Anterior cingulate cortex (tissue), 58 donors: ENCODE measurements at places on chromosomes 3 and 15.
A peak's percentile ranks its signal among the peaks of the same experiment; 100 is the strongest.

- no peak for DNase-seq
Measured at GRCh38 chr3:133948131-133948810, 52.6 kb upstream of the RAB6B start.

DNA sequence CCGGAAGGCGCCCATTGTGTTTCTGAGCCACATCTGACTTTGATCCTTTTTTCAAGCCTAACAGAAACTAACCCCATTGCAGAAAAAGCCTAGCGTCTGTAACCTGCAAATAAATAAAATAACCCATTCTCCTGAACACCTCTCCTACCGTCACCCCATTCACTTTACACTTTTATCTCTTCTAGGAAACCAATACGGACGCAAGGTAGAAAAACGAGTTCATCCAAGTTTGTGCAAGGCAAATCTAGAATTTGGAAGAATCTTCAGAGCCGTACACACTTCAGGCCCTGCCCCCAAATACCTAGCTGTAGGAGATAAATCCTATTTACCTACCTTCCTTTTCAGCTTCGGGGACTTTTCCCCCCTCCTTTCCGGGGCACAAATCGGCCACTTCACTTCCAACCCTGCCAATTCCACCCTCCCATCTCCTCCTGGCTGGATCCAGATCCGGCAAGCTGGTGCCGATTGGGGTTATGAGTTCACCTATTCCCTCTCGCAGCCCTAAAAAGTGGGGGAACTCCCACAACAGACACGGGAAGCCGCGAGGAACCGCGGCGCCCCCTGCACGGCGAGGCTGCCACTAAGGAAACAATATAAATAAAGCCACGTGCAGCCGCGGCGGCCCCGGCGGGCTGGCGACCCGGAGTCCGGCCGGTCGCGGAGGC is 987 bp downstream of the PRTG start:
- DNase-seq, result peak; percentile 16

- DNase-seq, result no peak
Measured at GRCh38 chr15:90004252-90004651, 3.1 kb downstream of the ZNF710 start.

DNA sequence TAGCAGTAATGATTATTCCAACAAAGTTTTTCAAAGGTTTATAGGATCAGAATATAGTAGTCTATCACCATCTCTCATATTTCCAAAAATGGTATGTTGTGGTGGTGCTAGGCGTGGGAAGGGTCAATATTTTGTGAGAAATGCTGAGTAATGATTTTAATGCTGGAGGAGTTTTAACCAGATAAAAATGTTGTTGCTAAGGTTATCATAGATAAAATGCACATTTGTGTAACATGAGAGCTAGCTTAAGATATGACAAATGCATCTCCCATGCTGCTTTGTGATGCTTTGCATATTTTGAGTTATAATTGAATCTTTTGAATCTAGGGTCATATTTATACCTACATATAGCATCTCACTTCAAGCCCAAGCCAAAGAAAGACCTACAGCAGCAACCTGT is 103.9 kb upstream of the ROBO1 start:
- DNase-seq, result no peak

GRCh38 chr3:86942206-86942605 is 48.7 kb downstream of the VGLL3 start:
- no peak for DNase-seq

DNA sequence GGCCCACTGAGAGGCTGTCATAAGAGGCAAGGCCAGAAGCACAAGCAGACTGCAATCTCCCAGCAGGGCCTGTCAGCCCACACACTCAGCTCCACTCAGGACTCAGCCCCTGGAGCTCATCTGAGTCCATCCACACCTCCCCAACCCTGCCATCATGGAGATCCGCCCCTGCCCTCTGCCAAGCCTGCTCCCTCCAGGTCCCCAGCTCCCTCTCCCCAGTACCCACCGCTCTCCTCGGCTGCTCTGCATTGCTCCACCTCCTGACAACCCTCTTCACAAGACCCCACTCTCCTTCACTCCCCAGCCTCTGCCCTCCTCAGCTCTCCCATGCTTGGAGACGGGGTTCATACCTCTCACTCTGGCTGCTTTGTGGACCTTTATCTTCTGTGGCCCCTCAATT is 11.1 kb downstream of the POC1A start:
- DNase-seq, result no peak

- DNase-seq, result peak; percentile 62
Measured at GRCh38 chr3:134373271-134374104, 759 bp downstream of the AMOTL2 start.

GRCh38 chr3:172136330-172136729 is 97.0 kb downstream of the FNDC3B start:
- no peak for DNase-seq
